Activated CD8-positive, alpha-beta memory T cell treated with anti-CD3 and anti-CD28 coated beads, Interleukin-2, amount 50 U/mL, for 4 hours (primary cell): ENCODE measurements at places on chromosomes 1 and 21.
A peak's percentile ranks its signal among the peaks of the same experiment; 100 is the strongest.

DNA sequence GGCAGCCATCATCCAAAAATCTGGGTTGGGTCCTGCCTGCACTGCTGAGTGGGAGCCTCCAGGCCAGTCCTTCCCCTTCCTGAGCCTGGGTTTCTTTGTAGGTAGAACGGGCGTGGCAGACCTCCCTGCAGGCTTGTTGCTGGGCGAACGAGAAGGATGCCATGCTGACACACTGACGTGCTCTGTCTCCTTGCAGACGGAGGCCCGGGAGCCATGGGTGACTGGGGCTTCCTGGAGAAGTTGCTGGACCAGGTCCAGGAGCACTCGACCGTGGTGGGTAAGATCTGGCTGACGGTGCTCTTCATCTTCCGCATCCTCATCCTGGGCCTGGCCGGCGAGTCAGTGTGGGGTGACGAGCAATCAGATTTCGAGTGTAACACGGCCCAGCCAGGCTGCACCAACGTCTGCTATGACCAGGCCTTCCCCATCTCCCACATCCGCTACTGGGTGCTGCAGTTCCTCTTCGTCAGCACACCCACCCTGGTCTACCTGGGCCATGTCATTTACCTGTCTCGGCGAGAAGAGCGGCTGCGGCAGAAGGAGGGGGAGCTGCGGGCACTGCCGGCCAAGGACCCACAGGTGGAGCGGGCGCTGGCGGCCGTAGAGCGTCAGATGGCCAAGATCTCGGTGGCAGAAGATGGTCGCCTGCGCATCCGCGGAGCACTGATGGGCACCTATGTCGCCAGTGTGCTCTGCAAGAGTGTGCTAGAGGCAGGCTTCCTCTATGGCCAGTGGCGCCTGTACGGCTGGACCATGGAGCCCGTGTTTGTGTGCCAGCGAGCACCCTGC lies 1.4 kb downstream of the GJA4 start:
- no peak for DNase-seq

- no peak for DNase-seq
Observed at GRCh38 chr1:212981025-212981495, 30.7 kb downstream of the VASH2 start.

DNA sequence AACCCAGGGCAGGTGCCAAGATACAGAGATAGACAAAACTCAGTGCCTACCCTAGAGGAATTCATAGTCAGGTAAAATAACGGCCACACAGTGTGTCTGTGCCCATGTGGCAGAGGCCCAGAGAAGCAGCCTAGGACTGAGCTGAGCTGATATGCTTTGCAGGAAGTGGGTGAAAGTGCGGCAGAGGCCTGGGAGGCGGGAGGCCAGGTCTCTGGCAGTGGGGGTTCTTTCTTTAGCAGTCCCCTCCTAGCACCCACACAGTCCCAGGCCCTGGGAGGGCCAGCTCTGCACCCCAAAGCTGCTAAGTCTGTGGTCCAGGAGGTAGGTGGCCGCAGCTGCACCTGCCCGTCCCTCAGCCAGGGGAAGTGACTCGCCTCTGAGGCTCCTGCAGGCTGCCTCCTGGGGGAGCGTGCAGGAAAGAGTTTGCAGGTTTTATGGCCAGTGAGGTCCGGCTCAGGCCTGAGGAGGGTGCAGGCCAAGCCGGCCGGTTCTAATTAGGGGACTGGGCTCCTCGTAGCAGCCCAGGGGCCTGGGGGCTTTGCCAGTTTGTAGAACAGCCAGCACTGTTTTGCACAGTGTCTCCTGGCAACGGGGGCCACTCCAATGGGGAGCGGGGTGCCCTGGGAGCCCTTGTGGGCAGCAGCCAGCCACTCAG lies 107.9 kb downstream of the SPSB1 start:
- DNase-seq = no peak

DNA sequence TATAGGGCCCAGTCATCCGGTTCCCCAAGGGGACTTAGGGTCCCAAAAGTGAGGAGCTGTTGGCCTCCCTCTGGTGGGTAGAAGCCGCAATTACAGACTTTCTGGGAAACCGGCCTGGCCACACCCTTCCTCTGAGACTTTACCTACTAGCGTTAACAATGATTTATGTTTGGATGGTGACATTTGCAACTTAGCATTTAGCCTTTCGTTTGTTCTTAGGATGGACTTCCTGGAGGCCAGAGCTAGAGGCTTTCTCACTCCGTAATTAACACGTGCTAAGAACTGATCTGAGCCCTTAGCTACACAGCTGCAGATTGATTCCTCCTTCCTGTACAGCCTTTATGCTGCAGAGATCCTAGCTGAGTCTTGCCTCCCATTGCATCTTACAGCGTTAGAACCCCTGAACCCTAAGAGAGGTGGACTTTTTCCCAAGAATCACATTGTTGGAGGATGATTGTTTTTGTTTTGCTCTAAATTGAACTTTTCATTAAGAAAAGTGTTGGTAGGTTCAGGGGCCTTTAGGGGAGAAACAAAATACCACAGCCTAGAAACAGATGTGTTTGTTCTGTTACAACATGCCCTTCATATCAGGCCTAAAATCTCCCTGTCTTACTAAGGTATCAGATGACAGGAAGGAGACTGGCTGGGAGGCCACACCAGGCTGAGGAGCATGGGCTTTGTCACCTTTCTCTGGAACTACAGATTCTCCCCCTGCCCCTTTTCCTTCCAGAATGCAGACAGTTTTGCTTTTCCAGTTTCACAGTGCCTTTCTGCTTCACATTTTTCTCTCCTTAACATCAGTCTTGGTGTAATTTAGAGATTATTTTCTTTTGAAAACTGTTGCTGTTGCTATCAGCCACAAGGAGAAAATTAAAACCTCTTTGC lies 1.9 kb downstream of the S100A11 start:
- peak; percentile 56 for DNase-seq

GRCh38 chr1:169974067-169974466 lies 80.4 kb upstream of the SCYL3 start:
- no peak for DNase-seq

DNA sequence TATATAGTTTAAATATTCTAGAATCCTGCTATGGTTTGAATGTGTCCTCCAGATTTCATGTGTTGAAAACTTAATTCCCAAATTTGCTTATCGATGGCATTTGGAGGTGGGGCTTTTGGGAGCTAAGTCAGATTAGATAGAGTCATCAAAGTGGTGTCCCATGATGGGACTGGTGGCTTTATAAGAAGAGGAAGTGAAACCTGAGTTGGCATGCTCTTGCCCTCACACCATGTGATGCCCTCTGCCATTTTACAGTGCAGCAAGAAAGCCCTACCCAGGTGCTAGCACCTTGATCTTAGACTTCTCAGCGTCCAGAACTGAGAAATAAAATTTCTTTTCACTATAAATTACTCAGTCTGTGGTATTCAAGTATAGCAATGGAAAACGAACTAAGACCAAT lies 111.3 kb downstream of the TGFB2 start:
- DNase-seq = no peak

DNA sequence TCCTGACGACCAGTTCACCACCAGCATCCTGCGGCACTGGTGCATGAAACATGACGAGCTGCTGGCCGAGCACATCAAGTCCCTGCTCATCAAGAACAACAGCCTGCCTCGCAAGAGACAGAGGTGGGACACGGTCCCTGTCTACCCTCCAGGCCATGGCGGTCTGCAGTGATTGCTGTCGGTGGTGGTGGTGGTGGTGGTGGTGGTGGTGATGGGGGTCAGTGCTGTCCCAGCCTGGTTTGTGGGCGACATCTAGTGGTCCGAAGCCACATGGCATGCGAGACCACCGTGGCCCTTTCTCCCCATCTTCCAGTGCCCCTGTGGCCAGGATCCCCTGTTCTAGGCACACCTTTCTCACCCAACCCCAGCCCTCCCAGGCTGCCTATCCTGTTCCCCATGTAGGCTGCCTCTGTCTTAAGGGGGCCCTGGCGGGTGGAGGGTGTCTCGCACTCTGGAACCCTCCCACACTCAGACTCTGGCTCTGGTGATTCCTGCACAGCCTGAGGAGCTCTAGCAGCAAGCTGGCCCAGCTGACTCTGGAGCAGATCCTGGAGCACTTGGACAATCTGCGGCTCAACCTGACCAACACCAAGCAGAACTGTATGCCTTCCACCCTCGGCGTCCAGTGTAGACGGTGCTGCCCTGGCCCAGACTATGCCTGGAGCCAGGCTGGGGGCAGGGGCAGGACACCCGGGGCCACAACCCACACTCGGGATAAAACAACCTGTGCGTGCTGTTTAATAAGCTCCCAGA lies 3.2 kb upstream of the SLC27A3 start:
- no peak for DNase-seq
